Activated naive CD4-positive, alpha-beta T cell (primary cell): ENCODE measurements at places on chromosomes 7 and 10.

GRCh38 chr7:151992375-151992774 is 33.1 kb upstream of the GALNT11 start:
- peak; percentile 25 for DNase-seq

GRCh38 chr10:20634839-20635238 is 262.3 kb downstream of the NEBL start:
- no peak for DNase-seq

- DNase-seq: no peak
Observed at GRCh38 chr10:4018054-4018511, 233.1 kb upstream of the KLF6 start.

- no peak for DNase-seq
Observed at GRCh38 chr10:103545366-103545765, 51.9 kb downstream of the NEURL1 start.

DNA sequence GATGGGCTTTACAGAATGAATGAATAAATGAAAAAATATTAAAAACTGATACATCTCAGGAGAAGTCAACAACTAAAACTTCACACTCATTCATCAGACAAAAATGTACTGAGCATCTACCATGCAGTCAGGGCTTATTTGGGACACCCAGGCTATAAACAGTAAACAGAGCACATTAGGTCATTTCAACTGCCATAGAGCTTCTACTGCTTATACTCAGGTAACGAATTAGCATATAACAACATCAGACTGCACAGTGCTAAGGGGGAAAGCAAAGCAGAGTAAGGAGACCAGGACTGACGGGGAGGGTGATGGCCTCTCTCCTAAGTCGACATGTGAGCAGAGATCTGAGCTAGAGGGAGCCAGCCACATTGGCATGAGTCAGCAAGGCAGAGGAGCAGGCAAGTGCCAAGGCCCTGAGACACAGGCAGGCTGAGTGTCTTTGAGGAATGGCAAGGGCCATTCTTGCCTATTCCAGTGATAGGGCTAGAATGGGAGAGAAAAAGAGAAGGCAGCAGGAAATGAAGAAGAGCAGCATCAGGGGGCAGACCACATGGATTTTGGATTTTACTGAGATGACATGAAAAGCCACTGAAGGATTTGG is 528.9 kb downstream of the PARD3 start:
- no peak for DNase-seq

GRCh38 chr10:113519681-113520115 is 33.2 kb upstream of the HABP2 start:
- no peak for DNase-seq

GRCh38 chr10:97291357-97292096 is 910 bp downstream of the ARHGAP19 start:
- no peak for DNase-seq

DNA sequence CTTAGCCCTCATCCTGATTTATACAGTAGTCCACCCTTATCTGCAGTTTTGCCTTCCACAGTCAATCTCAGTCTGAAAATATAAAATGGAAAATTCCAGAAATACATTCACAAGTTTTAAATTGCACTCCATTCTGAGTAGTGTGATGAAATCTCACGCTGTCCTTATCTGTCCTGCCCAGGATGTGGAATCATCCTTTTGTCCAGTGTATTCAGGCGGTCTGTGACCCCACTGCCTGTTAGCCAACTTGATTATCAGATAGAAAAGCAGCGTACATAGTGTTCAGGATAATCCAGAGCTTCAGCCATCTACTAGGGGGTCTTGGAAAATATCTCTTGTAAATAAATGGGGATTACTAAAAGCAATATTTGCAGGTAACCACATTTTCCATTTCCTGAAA is 146.3 kb downstream of the MALRD1 start:
- no peak for DNase-seq

DNA sequence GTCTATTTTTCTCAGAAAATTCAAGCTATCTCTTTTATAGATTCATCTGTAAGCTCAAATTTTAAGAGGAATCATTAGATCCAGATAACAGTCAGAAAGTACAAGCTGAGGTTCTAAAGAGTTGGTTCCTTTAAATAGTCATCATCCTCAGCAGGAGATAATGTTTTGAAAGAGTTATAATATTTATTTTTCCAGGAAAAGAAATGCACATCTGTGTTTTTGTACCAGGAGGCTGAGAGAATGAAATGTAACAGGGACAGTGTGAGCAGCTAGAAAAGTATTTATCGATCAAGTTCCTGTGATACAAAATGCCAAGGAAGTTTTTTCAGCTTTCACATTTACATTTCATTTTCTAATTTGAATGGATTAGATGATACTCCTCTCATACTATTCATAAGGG is 120.2 kb upstream of the LRRTM3 start:
- DNase-seq: no peak

- no peak for DNase-seq
Observed at GRCh38 chr10:21263839-21264238, 261.6 kb downstream of the SKIDA1 start.

GRCh38 chr10:86048571-86048970 is 318.0 kb downstream of the GRID1 start:
- no peak for DNase-seq

- DNase-seq: no peak
Observed at GRCh38 chr10:29692121-29692539, 57.4 kb upstream of the SVIL start.

DNA sequence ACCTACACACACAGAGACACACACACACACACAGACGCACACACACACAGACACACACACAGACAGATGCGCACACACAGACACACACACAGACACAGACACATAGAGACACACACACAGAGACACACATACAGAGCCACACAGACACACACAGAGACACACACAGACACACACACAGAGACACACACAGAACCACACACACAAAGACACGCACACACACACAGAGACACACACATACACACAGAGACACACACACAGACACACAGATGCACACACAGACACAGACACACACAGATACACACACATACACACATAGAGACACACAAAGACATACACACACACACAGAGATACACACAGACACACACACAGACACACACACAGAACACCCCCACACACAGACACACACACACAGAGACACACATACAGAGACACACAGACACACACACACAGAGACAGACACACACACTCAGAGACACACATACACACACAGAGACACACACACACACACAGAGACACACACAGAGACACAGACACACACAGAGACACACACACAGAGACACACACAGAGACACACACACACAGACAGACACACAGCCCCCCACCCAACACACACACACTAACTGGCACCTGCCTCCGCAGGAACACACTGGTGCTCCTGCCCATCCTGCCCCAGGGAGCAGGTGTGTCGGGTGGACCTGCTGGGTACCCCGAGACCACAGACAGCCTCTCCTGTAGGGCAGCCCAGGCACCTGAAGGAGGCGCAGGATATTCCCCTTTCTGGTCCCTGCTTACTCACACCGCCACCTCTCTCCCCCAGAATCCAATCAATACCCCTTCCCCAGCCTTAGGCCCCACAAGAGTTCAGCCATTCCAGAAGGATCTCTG is 5.4 kb upstream of the FZD9 start:
- DNase-seq: no peak

DNA sequence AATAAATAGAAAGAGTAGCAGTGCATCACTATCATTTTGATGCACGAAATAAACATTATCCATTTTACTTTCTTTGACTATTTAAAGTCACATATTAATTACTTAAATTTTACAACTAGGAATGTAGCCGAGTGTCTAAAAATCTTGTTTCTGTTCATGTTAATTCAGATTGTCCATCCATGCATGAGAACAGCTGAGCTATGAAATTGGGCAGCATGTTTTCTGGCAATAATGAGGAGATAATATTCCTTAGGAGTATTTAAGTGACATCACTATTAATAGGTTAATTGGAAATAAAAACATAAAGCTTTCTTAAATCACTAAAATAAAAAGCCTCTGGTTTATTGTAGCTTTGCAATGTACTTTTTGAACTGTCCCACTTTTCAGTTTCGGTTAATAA is 293.8 kb downstream of the PHTF2 start:
- no peak for DNase-seq

DNA sequence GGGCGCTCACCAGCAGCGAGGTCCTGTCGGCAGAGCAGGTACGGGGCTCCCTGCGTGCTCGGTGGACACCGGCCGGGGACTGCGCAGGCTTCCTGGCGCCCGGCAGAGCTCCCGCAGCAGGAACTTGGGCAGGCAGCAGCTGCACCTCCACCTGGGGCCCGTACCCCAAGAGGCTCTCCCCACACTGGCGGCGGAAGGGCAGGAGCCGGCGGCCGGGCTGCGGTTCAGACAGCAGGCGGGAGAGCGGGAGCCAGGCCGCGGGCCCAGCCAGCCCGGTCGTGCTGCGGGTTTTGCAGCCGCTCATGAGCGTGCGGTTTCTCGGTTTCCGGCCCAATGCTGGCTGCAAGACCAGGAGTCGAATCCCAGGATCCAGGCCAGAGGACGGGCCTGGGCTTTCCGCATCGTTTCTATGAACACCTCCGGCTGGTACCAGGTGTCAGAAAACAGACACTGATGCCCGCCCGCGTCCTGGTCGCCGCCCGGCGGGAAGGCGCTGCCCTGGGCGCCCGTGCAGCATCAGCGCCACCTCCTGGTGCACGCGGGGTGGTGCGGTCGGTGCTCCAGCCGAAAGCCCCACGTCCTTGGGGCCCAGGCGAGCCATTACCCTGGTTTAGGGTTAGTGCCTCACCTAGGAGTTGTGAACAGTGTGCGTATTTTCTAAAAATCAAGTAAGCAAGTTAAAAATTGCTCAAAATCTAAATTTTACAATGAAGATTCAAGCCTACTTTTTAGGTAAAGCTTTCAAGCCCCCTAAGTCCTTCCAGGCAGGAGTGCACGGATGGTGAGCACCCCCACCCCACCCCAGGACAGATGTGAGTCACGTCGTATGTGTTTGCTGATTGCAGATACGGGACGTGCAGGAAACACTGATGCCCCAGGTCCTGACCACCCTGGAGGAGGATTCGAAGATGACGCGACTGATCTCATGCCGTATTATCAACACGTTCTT is 47.4 kb upstream of the PRKAR1B start:
- DNase-seq: peak; percentile 42

GRCh38 chr7:27459731-27460053 is 203.0 kb downstream of the HIBADH start:
- DNase-seq: no peak

GRCh38 chr7:55504093-55504859 is 68.0 kb downstream of the VOPP1 start:
- DNase-seq: no peak

- DNase-seq: no peak
Observed at GRCh38 chr10:43944381-43945093, 295.9 kb upstream of the ZNF32 start.

DNA sequence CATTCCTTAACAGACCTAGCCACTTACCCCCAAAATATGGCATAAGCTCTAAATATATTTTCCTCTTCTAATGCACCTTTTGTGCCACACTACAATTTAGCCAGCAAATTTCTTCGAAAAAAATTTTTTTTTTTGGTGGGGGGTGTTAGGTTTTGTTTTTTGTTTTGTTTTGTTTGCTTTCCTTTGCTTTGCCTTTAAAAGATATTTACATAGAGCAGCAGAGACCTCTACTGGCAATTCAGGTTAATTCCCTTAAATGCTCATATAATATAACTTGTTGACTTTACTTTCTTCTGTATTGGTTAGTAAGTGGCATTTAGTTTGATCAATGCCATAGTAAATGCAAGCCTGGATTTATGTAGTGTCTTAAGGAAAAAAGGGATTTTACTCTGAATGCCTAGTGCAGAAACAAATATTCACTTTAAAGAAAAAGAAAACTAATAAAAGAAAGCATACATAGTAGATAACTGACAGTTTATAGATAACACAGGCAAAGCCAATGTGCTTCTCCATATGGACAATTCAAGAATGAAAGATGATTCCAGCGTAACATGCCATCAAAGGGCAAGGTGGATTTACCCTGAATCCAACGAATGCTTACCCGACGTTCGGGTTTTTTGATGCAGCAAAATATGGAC is 1250.6 kb downstream of the GATA3 start:
- no peak for DNase-seq

- DNase-seq: no peak
Observed at GRCh38 chr7:127905021-127905420, 126.2 kb downstream of the LRRC4 start.

DNA sequence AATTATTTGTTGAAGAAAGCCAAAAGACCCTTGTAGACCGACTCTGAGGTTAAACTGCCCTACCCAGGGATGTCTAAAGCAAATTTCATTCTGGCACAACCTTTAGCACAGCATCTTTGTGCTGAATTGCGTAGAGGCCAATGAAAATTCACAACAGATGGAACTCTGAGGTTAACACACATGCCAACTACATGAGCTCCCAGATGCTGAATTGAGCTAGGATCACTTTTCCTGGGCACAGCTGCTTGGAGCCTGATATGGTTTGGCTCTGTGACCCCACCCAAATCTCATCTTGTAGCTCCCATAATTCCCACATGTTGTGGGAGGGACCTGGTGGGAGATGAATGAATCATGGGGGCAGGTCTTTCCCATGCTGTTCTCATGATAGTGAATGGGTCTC is 158.0 kb upstream of the PTN start:
- DNase-seq: no peak

DNA sequence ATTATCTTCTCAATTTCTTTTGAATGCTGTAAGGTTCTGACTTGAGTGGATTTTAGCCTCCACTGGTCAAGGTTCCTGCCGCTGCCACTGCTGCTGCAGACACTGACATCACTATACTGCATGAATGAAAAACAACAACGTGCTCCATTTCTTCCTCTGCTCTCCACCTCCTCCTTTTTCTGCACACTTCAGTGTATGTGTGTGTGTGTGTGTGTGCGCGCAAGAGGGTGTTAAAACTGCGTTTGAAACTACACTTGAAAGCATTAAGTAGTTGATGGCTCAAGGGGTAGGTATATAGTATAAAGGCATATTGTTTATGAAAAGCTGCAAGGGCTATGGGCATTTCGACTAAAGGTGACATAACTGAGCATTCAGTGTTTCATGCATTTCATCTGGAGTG is 3.5 kb downstream of the GLCCI1 start:
- no peak for DNase-seq
